Activated T-cell treated with anti-CD3 and anti-CD28 coated beads, Interleukin-2, amount 50 U/mL, for 24 hours (primary cell): ENCODE measurements at places on chromosomes 7 and 10.

DNA sequence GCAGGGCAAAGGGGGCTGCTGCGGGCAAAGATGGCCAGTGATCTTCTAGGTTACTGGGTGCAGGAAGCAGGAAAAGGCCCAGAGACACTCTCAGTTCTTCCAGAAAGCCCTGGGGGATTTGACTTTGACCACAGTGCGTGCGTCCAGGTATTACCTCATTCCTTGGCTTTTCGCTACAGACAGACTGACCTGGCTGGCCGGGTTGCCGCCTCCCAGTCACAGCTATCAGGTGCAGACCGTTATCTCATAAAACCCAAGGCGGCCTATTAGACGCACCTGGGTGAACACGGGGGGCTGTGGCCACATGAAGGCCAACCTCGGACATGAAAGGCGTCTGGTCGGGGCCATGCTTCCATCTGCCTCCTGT lies 80.3 kb downstream of the FOXL3 start:
- DNase-seq: no peak

- DNase-seq: no peak
Measured at GRCh38 chr10:79181227-79181626, 112.5 kb downstream of the ZMIZ1 start.

- DNase-seq: peak; percentile 65
Measured at GRCh38 chr10:49177391-49178355, 10.5 kb downstream of the TMEM273 start.

GRCh38 chr7:154928136-154929005 lies 74.6 kb downstream of the PAXIP1 start:
- peak; percentile 67 for DNase-seq
